D341Med (cell line): ENCODE measurements at places on chromosomes 1 and 21.

DNA sequence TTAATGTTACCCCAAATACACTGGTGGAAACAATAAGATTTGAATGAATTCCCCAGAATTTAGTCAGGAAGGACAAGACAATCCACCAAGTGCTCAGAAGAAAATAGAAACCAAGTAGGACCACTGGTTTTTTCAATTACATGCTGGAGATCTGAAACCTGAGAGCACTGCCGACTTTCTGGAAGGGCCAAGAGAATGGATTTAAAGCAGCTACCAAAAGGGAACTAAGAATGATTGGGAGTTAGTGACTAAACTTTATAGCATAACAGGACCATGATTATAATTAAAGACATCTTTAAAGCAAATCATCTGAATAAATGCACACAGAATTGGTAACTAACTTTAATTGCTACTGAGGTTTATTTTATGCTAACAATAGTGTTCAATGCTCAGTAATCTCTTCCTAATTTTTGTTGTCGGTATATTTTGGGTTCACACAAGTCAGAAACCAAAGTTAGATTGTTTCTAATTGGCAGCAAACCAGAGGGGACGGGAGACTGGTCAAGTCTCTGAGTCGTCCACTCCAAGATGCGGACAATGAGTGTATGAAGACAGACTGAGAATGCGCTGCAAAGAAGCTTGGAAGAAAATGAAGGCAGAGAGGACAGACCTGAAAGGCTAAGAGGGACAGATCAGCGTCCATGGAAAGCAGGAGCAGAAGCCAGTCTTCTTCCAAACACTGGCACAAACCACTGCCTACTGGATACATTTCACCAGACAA, 2.3 kb upstream of the RGS13 start:
- no peak for DNase-seq

DNA sequence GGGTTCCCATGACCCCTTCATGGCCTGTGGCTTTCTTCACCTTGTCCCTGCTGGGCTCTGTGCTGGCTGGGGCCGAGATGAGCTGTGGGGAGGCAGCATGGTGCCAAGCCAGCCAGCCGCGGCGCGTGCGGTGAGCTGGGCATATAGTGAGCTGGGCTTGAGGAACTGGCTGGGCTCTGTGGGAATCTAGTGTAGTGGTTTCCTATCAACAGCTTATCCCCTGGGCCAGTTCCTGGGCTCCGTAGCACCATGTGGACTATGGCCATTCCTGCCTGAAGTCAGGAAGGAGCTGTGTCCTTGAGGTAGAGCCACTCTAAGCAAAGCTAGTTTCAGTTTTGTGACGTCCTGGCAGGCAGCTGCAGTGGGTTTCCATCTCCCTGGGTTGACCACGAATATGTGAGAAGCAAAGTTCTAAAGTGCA, 1.8 kb downstream of the NCMAP start:
- DNase-seq: no peak

DNA sequence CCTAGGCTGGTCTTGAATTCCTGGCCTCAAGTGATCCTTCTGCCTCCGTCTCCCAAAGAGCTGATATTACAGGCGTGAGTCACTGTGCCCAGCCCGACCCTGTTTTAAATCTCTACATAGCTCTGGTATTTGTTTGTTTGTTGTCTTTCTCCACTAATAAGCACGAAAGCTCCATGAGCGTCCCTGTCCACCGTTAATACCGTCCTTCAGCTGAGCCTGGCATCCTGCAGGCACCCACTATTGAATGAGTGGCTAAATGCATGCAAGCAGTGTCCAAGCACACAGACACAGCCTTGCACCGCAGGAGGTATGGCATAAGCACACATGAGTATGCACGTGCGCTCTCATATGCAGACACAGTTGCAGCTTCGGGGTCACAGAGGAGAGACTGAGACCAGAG, 4.5 kb upstream of the COL16A1 start:
- DNase-seq: no peak

GRCh38 chr1:75708910-75709309, 15.6 kb upstream of the ACADM start:
- DNase-seq: no peak

- DNase-seq: no peak
These were observed 23.4 kb downstream of the OLFML3 start for GRCh38 chr1:114002492-114003239.

DNA sequence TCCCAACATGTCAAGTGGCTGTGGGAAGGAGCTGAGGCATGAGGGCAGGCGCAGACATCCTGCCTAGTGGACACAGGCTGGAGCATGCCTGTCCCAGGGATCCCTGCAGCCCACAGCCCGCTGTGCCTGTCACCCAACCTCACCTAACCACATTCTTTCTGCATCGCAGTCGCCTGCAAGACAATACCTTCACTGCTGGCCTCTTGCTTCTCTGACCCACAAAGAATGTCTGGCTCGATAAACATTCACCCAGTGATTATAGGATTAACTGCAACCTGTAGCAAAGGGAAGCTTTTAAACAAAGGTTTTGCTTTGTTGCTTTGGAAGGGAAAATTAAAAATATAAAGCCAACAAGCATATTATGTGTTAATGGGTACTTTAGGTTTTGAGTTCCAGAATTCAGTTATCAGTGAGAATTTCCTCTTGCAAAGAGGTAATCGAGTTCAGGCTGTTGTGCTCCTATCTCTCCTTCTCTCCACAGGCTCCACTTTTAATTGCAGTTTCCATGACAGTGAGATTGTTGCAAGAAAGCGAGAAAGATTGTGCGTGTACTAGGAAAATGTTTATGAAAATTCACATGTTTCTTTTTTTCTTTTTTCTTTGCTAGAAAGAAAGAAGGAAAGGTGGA, 40.0 kb upstream of the ZNF648 start:
- no peak for DNase-seq

- no peak for DNase-seq
These were observed 70.7 kb upstream of the MUTYH start for GRCh38 chr1:45410850-45411509.
